Activated naive CD4-positive, alpha-beta T cell treated with anti-CD3 and anti-CD28 coated beads, Interleukin-2, amount 50 U/mL, for 72 hours (primary cell): ENCODE measurements at places on chromosomes 6 and 20. TPM values are rescaled to one million over a fixed set of nuclear protein-coding genes. Genes with fewer than 3 reads are reported as not detected.
A peak's percentile ranks its signal among the peaks of the same experiment; 100 is the strongest.

Gene FAM83C
- not detected for total RNA-seq

- DNase-seq: no peak
Observed at GRCh38 chr6:98470821-98471220, 363.6 kb upstream of the POU3F2 start.

Gene CD83
- total RNA-seq: 8.9 TPM

DNA sequence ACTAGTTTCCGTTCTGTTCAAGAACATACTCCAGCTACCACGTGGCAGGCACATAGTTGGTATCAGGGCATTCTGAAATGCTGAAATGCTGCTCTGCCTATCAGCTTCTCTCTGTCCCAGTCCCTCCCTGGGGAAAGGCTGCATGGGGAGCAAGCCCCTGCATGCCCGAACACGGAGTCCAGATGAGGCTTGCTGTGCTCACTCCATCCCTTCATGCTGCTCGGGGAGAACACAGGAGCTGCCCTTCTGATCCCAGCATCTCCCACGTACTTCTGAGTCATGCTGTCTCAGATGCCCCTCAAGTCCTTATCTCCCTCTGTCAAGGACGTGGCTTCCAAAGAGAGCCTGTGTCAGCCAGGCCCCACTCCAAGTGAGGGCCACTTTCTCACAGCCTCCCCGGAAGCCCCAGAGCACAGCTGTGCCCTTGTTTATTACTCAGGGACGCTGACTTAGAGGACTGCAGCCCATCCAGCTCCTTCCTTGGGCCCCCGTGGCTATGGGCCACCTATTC, 29.4 kb downstream of the THBS2 start:
- DNase-seq: no peak

DNA sequence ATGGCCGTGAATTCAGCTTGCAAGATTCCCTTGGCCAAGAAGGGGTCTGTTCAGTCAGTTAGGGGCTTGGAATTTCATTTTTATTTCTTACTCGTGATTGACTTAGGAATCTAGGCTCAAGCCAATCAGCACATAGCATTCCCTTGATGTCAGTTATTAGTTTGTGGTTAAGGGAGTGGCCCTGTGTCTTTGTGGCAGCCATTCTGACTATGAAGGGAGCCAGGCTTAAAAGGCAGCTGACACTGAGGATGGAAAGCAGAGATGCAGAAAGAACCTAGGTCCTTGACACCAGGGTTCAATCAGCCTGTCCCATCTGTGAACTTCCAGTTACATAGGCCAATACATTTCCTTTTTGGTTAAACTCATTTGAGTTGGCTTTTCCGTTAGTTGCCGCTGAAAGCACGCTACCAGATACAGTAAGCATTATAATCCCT, 48.1 kb downstream of the MCUR1 start:
- DNase-seq: no peak

Gene RAMACL
- 0.52 TPM for total RNA-seq

DNA sequence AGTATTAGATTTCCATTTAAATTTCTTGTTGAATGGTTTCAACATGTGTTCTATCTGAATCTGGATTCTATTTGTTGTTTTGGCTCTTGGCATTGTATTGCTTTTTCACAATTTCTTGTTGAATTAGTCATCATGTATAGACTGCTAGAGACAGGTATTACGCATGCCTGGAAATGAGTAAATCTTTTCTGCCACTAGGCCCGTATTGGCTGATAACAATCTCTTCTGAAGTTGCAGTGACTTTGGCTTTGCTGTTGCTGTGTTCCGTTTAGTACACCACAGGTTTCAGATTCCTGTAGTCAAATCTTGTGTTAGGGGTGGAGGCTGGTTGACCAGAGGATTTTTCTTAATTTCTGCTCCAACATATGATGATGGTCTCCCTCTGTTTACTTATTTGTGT, 1339.4 kb downstream of the GRIK2 start:
- no peak for DNase-seq

Gene TPBG
- 0.14 TPM for total RNA-seq

Gene TMC2
- total RNA-seq: not detected

GRCh38 chr6:14322841-14323240, 205.3 kb downstream of the CD83 start:
- no peak for DNase-seq

GRCh38 chr6:43723737-43724295, 36.2 kb upstream of the MRPS18A start:
- DNase-seq: peak; percentile 73

Gene ADGRF5
- total RNA-seq: not detected

Gene SPTLC3
- 1.7 TPM for total RNA-seq

GRCh38 chr20:50120935-50121693, 8.2 kb upstream of the UBE2V1 start:
- DNase-seq: no peak

- peak; percentile 28 for DNase-seq
Observed at GRCh38 chr6:2563635-2564034, 187.1 kb downstream of the MYLK4 start.

DNA sequence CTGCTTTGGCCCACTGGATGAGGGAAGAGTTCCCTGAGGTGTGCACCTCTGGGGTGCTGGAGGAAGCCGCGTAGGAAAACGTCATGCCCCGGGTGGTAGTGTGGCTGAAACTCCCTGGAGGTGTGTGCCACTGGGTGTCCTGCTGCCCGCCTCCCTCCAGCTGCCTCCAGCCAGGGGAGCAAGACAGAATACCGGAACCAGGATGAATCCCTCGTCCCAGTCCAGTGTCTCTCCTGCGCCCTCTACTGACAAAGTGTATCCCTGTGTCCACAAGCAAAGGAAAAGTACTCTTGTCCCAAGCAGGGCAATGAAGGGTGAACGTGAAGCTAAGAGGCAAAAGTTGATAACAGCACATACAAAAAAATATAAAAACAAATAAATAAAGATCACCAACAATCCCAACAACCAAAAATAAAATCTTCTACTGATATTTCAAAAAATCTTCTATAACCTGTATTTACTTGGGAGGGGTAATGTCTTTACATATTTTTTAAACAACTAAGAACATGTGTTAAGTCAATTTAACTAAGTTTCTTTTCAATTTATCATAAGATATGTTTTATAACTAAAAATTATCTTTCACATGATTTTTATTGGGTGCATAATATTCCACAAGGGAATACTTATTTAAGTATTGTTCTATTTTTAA, 437.6 kb downstream of the MAFB start:
- no peak for DNase-seq

DNA sequence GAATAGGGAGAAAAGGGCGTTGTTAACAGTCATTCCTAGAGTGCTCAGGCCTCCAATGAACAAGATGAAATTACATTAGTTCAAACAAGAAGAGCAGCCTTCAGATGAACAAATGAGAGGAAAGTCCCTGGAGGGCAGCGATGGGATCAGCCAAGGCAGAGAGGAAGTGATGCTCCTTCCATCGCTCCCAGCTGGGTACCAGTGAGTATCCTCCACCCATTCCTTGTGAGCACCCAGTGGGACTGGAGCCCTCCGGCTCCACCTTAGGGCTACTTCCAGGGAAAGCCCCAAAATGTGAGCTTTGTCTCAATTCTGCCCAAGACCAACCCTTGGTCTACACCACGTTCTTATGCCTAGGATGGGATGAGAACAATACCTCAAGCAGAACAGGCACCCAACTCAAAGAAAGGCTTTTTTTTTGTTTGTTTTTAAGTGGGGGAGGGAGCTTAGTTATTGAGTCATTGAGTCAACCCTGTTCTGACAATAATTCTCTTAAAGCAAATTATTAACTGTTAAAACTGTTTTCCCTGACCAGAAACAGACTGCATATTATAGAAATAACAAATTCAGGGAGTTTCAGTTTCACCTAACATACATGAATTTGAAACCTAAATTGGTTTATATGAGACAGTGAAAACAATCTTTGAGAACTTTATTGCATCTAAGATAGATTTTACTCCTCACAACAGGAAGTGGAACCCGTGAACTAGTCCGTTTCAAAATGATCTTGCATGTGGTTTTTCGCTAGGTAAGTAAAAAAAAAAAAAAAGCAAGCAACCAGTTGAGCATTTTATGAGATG, 106.9 kb downstream of the IPCEF1 start:
- no peak for DNase-seq

Gene FAM162B
- not detected for total RNA-seq

DNA sequence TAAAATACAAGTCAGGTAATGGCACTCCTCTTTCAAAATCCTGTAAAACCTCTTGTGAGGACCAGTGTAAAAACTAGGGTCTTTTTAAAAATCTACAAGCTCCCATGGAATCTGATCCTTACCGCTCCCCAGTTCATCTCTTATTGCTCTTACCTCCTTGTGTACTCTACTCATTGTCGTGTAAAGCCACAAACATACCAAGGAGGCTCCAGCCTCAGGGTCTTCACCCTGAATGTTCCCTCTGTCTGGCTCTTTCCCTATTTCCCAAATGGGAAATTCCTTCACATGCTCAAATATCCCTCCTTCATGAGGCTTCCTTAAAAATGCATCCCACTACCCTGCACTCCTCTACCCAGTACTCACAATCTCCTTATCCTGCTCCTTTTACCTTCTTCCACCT, 67.1 kb downstream of the TASP1 start:
- DNase-seq: no peak

DNA sequence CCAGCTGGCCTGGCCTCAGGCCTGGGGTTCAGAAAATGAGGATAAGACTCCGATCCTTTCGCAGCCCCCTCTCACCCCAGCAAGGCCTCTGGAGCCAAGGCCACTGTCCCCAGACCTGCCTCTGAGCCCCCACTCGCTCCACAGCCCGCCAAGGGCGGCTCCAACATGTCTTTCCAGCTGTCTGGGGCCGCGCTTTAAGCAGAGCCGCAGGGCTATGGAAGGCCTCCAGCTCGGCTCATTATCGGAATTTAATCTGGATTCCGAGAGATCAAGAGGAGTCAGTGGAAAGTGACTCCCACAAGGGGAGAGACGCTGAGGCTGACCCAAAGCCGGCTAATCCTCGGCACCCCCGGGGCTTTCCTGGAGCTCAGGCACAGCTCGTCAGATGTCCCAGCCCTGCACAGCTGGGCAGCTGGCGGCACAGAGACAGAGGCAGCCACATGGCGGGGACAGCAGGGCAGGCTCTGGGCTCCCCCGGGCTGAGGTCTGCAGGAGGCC, 41.8 kb downstream of the BMP7 start:
- no peak for DNase-seq

DNA sequence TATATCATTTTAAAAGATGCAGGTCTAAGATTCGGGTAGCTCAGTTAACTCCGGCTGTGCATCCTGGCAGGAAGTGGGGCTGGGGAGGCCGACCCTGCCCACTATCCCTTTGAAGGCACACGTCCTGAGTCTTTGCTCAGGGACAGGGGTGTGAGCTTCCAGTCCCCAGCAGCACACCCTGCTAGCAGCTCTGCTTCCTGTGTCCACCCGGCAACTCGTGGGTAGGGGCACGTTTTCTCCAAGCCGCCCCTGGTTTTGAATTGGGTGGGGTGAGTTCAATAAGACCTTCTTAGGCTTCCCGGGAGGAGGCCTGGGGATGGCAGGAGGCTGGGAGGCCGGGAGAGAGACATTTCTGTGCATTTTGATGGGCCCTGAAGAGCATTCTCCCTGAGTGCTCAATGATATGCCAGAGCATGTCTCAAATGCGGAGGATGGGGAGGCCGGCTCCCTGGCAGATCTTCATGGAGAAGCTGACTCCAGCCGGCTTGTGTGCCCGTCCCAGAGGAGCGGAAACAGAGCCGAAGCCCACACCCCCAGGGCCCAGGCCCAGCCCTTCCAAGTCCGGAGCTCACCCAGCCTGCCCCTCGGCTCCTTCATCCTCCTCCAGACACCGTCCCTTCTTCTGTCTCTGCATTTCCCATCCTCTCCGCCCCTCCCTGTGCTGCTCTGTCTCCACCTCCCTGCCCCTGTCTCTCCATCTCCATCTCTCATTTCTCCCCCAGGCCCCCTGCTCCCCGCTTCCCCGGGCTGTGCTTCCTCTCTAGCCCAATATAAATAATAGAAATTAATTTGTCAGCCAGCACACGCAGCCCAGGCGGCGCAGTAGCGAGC, 36.3 kb upstream of the ZFAND3 start:
- peak; percentile 25 for DNase-seq

DNA sequence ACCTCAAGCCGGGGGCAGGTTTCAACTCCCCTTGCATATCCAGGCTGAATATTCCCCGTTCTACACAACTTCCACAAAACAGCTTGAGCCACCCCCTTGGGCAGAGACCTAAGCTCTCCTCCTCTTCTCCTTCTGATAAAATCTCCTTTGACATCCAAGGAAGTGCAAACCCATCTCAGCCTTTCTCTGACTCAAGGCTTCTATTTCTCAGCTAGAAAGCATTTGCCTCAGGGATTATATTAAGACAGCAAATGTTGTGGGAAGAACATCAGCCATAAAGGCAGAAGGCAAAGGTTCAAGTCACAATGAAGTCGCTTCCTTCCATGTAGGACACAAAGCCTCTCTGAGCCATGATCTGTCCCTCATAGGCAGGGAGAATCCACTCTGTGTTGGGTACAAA, 386.6 kb upstream of the ARID1B start:
- DNase-seq: no peak

GRCh38 chr6:46419576-46420002, 71.7 kb downstream of the RCAN2 start:
- no peak for DNase-seq

Gene VGLL2
- total RNA-seq: not detected

Gene ARFGEF3
- 9.5 TPM for total RNA-seq

Gene PLCB4
- not detected for total RNA-seq

DNA sequence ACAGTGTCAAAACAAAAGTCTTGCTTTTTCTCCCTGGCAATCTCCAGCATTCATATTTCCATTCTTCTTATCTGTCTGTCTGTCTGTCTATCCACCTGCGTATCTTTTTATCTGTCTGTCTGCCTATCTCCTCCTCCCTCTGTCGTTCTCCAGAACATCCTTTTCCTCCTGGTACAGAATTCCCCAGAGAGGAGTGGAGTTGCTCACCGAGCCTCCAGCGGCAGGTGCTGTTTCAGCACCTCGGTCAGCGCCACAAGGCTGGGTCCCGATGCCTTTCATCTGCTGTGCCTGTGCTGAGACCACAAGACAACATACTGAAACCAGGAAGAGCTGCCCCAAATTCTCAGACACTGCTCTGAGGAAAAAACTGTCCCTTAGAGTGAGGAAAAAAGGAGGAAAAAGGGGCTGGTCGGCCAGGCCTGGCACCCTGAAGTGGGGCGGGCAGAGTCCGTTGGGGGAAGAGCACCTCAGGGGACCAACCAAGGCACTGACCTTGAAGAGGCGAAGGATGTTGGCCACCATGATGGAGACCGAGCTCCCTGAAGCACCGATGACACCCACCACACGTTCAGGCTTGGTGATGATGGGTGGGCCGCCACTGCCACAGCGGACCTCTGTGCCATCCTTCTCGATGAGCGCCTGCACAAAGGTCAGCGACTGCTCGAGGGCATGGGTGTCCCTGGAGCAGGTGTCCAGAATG, 13.3 kb downstream of the GRM4 start:
- peak; percentile 50 for DNase-seq

GRCh38 chr6:89834884-89835792, 5.5 kb downstream of the CASP8AP2 start:
- DNase-seq: peak; percentile 48

Gene CALHM6
- total RNA-seq: 13.9 TPM

GRCh38 chr6:11429577-11429976, 108.0 kb upstream of the TMEM170B start:
- no peak for DNase-seq

DNA sequence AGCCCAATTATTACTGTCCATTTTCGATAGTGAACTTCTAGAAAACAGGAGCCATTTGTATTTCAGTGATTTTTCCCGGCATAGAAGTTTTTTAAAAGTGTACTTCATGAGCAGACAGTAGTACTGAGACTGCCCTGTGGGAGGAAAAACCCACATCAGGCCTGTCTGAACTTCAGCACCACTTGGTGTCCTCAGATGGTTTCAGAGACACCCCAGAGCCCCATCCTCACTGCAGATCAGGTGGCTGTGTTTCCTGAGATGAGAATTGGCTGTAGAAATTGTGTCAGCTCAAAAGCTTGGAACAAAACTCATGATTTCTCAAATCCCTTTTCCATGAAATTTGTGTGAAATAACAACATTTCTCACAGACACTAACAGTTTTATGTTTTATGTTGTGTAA, 110.0 kb upstream of the RIN2 start:
- no peak for DNase-seq

Gene CAGE1
- 0.30 TPM for total RNA-seq
